ENCODE measurements at places on chromosomes 7 and 10.

- no peak for DNase-seq
Measured at GRCh38 chr7:90726120-90726519, 130.0 kb downstream of the CDK14 start.

GRCh38 chr10:107164992-107165391, 486 bp upstream of the SORCS1 start:
- DNase-seq: no peak

DNA sequence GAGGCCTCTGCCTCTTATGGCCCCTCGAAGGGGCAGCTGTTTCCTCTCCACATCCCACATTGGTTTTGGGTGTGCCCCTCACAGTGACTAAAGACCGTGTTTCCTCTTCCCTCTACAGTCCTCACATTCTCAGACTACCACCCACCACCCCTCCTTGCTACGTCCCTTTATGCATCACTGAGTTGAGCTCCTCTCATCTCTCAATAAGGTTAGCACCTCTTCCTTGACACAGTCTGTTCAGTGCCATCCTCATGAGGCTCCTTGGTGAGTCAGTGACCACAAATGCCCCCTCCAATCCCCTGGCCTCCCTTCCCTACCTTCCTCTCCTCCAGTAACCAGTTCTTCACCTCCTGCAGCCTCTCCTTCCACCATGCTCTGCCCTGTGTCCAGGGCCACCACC, 239.1 kb upstream of the MYO3A start:
- no peak for DNase-seq

DNA sequence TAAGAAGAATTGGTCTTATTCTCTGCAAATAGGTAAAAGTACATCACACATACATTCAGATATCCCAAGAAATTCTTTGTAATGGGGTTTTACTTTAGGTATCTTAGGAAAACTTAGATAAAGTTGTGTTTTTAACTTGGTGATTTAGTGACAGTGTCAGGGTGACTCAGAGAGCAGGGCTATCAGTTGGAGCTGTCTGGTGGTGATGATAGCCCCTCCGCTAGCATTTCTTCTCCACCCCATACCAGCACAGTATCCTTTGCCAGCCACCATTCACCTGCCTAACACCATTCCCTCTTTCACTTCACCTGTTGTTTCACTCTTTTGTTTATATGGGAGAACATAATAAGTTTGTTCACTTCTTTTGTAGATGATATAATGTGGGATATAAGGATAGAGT, 30.4 kb downstream of the VPS50 start:
- DNase-seq: no peak

GRCh38 chr10:17445400-17445998, 8.9 kb downstream of the ST8SIA6 start:
- DNase-seq: no peak

- no peak for DNase-seq
Measured at GRCh38 chr7:100132697-100133151, 6.0 kb downstream of the MBLAC1 start.

GRCh38 chr10:122149561-122150505, 121.3 kb upstream of the BTBD16 start:
- no peak for DNase-seq

- DNase-seq: no peak
Measured at GRCh38 chr10:58972576-58973234, 203.7 kb upstream of the PHYHIPL start.

DNA sequence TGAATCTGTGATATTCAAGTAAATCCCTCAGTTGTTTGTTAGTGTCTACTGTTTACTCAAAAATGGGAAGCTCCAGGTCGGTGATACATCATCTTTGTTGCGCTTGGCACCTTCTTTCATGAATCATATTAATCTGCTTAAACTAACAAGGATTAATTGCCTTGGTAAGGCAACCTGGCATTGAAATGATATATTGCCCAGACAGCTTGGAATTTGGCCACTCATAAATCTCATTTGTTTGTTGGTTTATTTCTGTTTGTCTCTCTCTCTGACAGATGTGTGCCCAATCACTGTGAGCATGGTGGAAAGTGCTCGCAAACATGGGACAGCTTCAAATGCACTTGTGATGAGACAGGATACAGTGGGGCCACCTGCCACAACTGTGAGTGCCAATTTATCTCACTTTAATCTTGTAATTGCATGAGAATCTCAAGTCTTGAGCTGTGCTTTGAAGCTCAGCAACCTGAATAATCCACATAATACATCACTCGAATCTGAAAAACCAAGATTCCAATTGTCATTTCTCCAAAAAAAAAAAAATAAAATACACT, 1104.8 kb upstream of the C7orf33 start:
- no peak for DNase-seq

DNA sequence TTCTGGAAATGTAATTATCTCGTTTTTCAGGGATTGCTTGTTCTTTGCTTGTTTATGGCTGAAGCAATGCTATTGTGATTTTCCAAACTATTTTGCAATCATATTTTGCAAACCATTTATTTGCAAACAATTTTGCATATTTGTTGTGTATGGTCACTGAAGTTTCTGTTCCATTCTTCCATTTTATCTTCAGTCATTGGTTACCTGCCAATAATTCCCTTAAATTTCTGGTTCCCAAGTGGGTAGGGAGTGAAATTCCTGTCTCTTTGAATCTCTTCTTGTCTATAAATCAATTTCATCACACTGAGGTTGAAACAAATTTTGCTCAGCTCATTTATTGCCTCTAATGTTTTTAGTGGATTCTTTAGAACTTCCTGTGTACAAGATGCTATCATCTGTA, 401.7 kb upstream of the VWC2 start:
- no peak for DNase-seq

DNA sequence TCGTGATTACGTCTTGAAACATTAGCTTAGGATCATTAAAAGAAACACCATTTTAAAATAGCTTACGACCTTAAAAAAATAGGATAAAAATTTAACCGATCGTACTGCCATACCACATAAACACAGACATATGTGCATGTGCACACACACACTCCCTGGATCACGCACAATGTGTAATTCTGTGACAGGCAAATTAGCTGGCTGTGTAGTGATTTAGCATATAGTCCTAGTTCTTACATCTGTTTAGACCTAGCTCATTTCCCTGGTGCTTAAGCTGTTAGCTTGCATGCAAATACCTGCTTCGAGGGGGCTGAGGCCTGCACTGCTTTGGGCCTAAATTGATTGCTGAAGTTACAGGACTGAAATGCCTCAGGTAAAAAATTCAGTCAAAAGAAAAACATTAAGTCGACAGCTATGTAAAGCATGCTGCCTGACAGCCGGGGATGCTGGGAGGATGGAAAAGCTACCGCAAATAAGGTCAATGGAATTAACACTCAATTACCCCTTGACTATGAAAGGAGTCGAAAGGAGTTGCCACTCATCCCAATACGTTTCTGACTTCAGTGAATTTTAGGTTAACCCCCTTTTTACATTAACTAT, 267.1 kb upstream of the FZD8 start:
- no peak for DNase-seq

DNA sequence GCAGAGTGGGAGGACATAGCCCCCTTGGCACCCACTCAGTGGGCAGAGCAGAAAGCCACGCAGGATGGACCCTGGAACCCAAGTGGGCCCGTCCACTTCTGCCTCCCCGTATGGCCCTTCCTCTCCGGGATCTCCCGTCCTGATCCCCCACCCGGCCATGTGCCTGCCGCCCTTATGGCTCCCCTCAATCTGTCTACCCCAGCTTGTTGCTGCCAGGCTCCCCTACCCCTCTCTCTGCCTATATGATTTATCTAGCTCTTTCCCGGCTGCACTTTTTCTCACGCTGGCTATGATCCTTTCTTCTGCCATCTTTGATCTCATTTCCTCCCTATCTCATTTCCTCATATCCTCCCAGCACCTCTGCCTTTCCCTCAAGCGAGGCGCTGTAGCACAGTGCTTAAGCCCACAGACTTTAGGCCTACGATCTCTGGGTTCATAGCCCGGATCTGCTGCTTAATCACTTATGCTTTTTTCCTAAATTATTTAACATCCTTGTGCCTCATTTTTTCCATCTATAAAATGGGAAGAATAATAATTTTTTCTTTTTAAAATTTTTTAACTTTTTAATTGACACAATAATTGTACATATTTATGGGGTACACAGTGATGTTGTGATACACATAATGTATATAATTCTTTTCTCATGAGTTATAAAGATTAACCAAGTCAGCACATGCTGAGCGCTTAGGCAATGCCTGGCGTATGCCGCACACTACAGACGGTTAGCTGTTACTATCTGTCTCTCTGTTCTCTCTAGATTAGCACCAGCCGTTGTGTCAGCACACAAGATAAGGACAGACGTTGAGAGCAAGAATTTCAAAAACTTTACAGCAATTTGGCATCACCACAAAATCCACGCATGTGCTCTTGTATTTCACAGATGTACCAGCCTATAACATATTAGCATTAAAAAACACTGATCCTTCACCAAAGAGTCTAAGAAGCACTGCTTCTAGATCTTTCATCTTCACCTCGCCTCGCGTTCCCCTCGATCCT, 18.1 kb downstream of the KCNH2 start:
- no peak for DNase-seq

DNA sequence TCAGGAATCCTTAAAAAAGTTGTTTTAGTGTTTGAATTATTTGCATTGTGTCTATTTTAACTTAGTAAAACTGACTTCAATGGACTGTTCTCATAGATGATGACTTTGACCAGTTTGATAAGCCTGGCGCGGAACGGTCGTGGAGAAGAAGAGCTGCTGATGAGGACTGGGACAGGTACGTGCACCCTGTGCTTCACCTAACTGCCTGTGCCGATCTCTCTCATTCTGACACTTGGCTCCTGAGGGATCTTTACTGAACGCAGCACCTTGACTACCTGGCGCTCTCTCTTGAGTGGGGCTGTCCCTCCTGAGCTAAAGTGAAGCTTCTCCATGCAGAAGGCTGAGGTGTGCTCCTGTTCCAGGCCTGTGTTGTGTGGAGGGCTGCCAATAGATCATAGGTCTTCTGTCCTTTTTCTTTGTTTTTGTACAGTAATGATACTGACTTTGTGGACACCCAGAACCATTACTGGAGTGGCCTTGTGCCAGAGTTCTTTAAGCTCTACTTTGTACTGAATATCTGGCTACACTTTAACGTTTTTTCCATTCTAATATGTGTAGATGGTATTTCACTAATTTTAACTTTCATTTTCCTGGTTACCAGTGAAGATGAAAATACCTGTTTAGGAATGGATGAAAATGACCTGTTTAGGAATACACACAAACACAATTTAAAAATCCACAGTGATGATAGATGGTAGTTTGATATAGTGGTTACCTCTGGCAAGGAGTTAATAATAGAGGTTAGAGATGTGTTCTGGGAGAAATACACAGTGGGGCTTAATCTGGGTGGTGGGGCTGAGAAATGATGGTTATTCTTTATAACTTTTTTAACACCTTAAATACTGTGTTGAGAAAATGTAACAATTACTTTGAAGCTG, 20.9 kb downstream of the RBM33 start:
- no peak for DNase-seq

DNA sequence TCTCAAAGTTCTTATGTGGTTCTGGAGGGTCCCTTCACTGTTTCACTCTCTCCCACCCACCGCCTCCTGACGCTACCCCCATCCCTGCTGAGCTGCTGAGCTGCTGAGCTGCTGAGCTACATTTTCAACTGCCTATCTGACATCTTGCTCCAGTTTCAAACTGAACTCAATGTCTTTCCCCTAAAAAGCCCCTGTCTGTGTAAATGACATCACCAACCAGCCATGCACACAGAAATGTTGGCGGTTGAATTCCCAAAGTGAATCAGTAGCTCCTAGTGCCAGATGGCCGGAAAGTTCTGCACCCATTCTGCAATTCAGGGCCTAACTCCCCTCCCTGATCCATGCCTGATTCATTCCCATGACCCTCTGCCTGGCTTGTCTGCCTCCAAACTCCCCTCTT, 71.2 kb downstream of the WNT2 start:
- no peak for DNase-seq

DNA sequence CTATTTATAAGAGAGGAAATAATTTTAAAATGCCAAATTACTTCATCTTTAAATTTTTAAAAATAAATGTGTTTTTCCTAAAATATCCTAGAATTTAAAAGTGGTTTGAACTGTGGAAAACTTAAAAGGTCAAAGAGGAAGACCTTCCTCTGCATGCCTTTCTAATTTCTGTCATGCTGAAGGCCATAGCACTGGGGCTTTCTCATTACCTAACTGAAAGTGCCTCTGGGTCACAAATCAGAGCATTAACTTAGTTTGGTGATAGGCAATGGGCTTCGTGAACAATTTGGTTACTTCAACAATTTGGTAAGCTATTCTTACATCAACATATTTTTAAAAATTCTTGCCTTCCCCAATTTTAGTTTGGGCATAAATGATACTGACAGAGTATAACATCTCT, 100.2 kb upstream of the SAMD8 start:
- DNase-seq: no peak

DNA sequence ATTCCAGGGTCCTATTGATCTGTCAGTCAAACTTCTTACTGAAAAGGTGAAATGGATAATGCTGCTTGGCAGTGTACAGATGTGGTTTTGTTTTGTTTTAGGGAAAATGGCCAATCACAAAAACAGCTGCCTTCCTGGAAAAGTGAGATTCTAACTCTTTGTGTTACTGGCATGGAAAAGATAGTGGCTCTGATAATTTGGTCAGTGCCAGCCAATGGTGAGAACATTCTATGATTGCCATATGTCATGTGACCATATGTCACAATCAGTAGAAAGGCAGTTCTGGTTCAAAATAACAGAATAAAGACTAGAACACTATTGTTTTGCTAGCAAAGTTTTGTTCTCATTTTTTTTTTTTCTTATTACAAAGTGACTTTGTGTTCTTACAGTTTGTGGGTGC, 139.2 kb upstream of the CCDC6 start:
- DNase-seq: no peak

- no peak for DNase-seq
Measured at GRCh38 chr7:118846977-118847376, 622.5 kb downstream of the ANKRD7 start.
